ENCODE measurements at places on chromosomes 6 and 20.

DNA sequence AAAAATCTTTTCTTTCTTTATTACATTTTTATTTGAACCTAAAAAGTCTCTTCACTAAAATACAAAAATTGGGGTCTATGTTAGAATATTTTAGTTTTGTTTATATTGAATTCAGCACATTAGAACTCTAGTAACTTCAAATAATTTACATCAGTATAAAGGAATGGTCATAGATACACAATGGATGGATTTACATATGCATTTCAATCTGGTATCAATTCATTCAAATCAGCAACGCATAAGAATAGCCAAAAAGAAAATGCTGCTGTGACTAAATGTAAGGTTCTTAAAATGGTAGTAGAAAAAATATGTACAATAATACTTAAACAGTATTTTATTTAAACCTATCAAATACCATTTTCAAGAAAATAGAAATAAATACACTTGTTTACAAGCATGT lies 47.6 kb upstream of the MANEA start:
- DNase-seq, result no peak

DNA sequence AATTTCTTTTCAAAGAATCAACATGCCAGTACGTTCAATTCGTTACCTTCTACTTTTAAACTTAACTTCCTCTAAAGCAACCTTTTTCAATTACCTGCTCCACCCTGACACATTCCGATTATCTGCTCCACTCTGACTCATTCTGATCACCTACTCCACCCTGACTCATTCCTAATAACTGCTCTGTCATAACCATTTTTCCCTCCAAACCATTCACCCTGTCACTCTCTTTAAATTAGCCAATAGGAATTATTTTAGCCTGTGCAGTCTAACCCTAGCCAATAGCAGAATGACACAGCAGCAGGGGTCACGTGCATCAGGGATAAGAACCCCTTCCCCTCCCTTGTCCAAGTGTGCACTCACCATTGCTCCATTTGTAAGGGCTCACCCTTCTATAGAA lies 557.4 kb upstream of the EYS start:
- DNase-seq, result no peak

DNA sequence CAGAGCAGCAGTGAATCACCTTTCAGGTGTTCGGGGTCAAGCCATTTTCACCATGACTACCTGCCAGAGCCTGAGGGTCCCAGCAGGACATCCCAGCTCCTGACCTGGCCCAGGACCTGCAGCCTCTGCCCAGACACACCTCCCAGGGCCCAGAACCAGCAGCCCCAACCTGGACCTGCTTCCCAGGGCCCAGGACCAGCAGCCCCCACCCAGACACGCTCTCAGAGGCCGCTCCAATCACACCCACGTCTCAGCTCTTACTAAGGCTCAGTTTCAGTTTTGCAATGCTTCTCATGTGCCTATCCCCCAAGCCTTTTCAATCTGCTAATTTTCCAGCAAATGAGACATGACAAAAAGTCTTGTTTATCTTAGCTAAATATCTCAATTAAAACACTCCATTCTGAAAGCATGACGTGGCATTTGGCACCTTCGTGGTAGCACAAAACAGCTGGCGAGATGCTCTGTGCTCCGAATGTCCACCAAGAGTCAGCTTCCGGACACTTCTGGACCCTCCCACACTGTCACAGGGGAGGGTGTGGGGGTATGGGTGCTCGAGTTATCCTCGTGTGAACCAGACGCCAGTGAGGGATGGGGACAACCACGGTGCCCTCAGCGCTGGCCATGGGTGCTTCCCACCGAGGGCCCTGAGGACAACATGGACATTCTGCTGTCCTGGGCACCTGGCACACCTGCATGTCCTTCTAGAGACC lies 253.2 kb downstream of the DLL1 start:
- DNase-seq, result no peak

GRCh38 chr6:160431226-160431625 lies 83.0 kb downstream of the SLC22A3 start:
- DNase-seq, result no peak

GRCh38 chr6:37059344-37060194 lies 54.1 kb downstream of the FGD2 start:
- no peak for DNase-seq

- DNase-seq, result no peak
These were observed 288.0 kb upstream of the POU3F2 start for GRCh38 chr6:98546376-98546775.

DNA sequence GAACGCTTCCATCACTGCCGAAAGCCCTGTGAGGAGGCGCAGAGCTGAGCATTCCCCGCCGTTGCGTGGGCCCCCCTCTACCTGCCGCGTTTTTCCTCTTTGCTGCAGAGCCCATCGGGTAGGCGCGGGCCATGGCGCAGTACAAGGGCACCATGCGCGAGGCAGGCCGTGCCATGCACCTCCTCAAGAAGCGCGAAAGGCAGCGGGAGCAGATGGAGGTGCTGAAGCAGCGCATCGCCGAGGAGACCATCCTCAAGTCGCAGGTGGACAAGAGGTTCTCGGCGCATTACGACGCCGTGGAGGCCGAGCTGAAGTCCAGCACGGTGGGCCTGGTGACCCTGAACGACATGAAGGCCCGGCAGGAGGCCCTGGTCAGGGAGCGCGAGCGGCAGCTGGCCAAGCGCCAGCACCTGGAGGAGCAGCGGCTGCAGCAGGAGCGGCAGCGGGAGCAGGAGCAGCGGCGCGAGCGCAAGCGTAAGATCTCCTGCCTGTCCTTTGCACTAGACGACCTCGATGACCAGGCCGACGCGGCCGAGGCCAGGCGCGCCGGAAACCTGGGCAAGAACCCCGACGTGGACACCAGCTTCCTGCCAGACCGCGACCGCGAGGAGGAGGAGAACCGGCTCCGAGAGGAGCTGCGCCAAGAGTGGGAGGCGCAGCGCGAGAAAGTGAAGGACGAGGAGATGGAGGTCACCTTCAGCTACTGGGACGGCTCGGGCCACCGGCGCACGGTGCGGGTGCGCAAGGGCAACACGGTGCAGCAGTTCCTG lies 693 bp downstream of the FAM50B start:
- no peak for DNase-seq

DNA sequence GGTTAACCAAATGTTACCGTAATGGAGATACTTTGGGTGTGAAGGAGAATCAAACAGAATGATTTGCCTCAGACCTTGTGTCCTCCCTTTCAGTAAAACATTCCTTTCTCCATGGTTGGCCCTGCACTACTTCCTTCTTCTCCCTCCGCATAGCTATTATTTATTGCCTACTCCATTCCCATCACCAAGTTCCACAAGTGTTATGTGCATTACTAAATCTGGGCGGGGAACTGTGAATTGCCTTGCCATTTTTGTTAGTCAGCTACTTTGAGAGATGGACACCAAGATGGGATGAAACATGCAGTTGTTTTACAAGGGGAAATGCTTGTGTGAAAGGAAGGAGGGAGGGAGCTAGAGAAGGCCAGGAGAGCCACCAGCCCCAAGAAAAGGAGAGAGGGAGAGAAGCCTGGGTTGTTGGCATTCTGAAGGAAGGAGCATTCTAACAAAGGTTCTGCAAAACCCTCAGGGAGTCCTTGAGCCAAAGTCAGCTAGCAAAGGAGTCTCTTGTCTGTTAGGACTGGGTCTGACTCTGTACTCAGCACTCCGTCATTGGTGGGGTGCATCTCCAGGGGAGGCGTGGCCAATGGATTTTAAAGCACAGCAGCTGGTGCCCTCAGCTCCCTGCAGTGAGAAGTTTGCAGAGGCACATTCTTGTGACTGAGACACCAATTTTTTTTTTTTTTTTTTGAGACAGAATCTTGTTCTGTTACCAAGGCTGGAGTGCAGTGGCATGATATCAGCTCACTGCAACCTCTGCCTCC lies 83.6 kb upstream of the CHD6 start:
- no peak for DNase-seq

DNA sequence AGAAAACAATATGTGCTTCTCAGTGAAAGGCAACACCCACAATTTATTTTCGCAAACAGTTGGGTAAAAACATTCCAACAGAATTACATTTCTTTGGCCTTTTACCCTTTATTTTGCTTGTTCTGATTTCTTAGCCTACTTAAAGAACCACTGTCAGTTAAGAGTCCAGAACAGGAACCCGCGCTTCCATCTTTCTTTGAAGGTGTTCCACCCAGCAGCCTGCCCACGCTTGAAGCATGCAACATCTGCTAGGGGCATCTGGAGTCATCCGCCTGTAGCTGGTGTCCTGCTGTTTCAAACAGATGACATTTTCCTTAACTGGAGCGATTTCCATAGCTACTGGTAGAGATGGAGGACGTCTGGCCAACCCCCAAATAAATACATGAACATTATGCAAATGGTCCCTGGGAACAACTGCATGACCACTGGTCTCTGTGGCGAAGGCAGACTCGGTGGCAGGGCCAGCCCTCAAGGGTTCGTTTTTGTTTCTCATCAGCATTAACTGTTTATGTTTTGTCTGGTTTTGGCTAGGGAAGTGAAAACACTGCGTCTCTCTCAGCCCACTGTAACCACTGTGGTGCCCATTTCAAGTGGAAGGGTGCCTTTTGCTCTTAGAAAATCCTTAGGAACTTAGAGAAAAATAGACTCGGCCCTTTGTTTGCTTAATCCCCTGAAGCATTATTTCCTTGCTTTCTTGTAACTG lies 51.6 kb downstream of the LAMA4 start:
- DNase-seq, result no peak

DNA sequence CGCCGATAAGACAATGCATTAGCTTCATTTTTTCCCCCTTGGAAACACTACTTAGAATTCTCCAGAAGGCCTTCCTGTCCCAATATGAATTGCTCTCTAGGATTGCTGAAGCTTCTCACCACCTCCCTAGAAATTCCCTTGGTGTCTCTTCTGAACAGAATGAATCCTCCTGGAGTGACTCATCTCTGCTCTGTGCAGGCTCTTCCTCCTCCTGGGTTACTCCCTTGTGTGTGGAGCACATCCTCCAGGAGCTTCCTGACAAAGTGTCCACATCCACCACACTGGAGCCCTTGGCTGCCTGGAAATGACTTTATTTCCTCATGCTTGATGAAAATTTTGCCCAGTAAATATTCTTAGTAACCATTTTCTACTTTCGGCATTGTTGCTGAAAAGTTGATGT lies 54.4 kb downstream of the DTNBP1 start:
- no peak for DNase-seq

- no peak for DNase-seq
These were observed 95.1 kb downstream of the TIAM2 start for GRCh38 chr6:155090166-155090565.
